A549 treated with RU486 at 1 μM for 4 hours (cell line): ENCODE measurements at places on chromosomes 1 and 21. TPM values are rescaled to one million over a fixed set of nuclear protein-coding genes. Genes with fewer than 3 reads are reported as not detected.

The MARK1 gene
- total RNA-seq: 0.07 to 0.32 TPM (median 0.11 TPM) in 5 replicates

The HMGB4 gene
- total RNA-seq: not detected in 5 replicates

The CELA3A gene
- total RNA-seq: not detected in 5 replicates

The PADI2 gene
- 1.1 to 1.6 TPM (median 1.3 TPM) in 5 replicates for total RNA-seq

The MRPL39 gene
- 32.3 to 39.4 TPM (median 34.4 TPM) in 5 replicates for total RNA-seq

The ZMYND12 gene
- total RNA-seq: 0.16 to 0.77 TPM (median 0.25 TPM) in 5 replicates

The KCNJ10 gene
- not detected in 5 replicates for total RNA-seq

The TTC34 gene
- 0.02 to 0.05 TPM (median 0.03 TPM) in 5 replicates for total RNA-seq

The LIPI gene
- total RNA-seq: not detected in 5 replicates

The NBPF20 gene
- 3.0 to 4.0 TPM (median 3.2 TPM) in 5 replicates for total RNA-seq

The GPR37L1 gene
- 0.14 to 0.19 TPM (median 0.16 TPM) in 5 replicates for total RNA-seq

The FNDC10 gene
- 5.2 to 10.5 TPM (median 8.0 TPM) in 5 replicates for total RNA-seq

The CENPS gene
- total RNA-seq: 29.2 to 32.8 TPM (median 32.1 TPM) in 5 replicates

The SPATA1 gene
- 0.43 to 1.7 TPM (median 0.95 TPM) in 3 of 5 replicates, not detected in the others for total RNA-seq

The SLAMF9 gene
- total RNA-seq: 0.27 to 0.61 TPM (median 0.45 TPM) in 4 of 5 replicates, not detected in the other

The CRNN gene
- not detected in 5 replicates for total RNA-seq

The RPTN gene
- not detected in 5 replicates for total RNA-seq

The PTPN7 gene
- 0.13 TPM in 1 of 5 replicates, not detected in the others for total RNA-seq

The TMEM61 gene
- 0.35 to 0.42 TPM (median 0.38 TPM) in 4 of 5 replicates, not detected in the other for total RNA-seq

The APCS gene
- not detected in 5 replicates for total RNA-seq

The KCNE2 gene
- not detected in 5 replicates for total RNA-seq

The LCE1F gene
- total RNA-seq: not detected in 5 replicates

The HORMAD1 gene
- total RNA-seq: 3.0 to 8.1 TPM (median 7.7 TPM) in 5 replicates

The KCNE1 gene
- total RNA-seq: not detected in 5 replicates

The SLC44A5 gene
- total RNA-seq: 0.05 to 0.19 TPM (median 0.06 TPM) in 3 of 5 replicates, not detected in the others

The SPATA6 gene
- total RNA-seq: 1.4 to 2.3 TPM (median 2.1 TPM) in 5 replicates

The TMEM82 gene
- total RNA-seq: not detected in 5 replicates

The IL22RA1 gene
- total RNA-seq: 3.8 to 5.5 TPM (median 4.3 TPM) in 5 replicates

The DOP1B gene
- total RNA-seq: 2.9 to 4.9 TPM (median 4.3 TPM) in 5 replicates

The OVAAL gene
- total RNA-seq: 0.10 TPM in 1 of 5 replicates, not detected in the others

The CD52 gene
- total RNA-seq: not detected in 5 replicates

The C8B gene
- total RNA-seq: not detected in 5 replicates

The OR2L13 gene
- total RNA-seq: not detected in 5 replicates

The CYP4A22 gene
- total RNA-seq: not detected in 5 replicates

The SEMA6C gene
- total RNA-seq: 1.1 to 1.6 TPM (median 1.3 TPM) in 5 replicates

The STUM gene
- not detected in 5 replicates for total RNA-seq

The LRRN2 gene
- 13.6 to 21.1 TPM (median 15.6 TPM) in 5 replicates for total RNA-seq
